ENCODE measurements at places on chromosomes 2 and 18. TPM values are rescaled to one million over a fixed set of nuclear protein-coding genes. Genes with fewer than 3 reads are reported as not detected.
A peak's percentile ranks its signal among the peaks of the same experiment; 100 is the strongest.

GRCh38 chr18:67665266-67665665, 148.7 kb upstream of the DSEL start:
- H3K36me3 ChIP-seq, result no peaks in the 10 kb centered on the region
- H3K27me3 ChIP-seq, result no peaks in the 10 kb centered on the region
- no peak overlapping the region for H3K27ac ChIP-seq
- no peaks in the 10 kb centered on the region for H3K4me1 ChIP-seq

- H3K4me1 ChIP-seq, result peaks cover 6% of the 10 kb centered on the region
- peak overlapping the region; percentile 80 for H3K4me3 ChIP-seq
- no peaks in the 10 kb centered on the region for H3K27me3 ChIP-seq
Measured at GRCh38 chr2:132415915-132416722, 486 bp upstream of the GPR39 start.

DNA sequence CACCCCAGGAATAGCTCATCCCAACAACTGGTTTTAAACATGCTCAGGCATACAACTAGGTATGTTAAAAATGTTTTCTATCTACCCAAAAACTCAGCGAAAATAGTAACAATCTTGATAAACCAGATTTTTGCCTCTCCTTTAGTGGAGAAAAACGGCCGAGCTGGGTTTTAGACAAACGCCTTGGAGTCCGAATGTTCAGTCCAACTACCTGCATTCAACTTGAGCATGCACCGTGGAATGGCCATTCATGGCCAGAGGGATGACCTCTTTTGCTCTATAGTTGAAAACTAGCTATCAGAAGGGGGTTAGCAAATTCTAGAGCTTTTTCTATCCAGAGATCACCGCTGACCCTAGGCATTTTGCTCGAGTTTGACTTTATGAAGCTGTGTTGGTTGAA, 30.8 kb downstream of the PDIA6 start:
- H3K27me3 ChIP-seq, result no peaks in the 10 kb centered on the region
- no peak for DNase-seq
- no peak overlapping the region for H3K27ac ChIP-seq
- H3K4me1 ChIP-seq, result no peaks in the 10 kb centered on the region

DNA sequence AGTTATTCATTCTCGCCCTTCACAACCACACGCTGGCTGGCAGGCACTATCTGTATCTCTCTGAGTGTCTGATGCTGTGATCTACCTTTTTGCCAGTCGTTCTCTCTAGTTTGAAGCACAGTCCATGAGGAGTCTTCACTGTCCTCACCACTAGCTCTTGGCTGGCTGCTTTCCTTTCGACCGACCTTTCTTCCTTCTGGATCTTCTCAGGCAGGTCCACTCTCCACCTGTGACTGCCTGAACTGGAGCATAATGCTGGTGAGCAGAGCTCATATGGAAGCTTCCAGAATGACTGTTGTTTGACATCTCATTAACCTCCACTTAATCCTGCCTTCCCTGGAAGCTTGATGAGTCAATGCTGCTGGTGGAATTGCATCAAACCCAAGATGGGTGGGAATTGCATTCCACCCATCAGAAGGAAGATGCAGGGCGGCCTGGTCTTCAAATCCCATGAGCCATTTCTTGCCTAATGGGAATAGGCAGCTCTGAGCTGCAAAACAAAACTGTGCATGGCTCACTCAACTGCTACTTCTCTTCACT, 283.5 kb upstream of the HDAC4 start:
- H3K4me3 ChIP-seq, result no peak overlapping the region
- no peaks in the 10 kb centered on the region for H3K27me3 ChIP-seq
- H3K36me3 ChIP-seq, result no peaks in the 10 kb centered on the region
- no peaks in the 10 kb centered on the region for H3K4me1 ChIP-seq
- no peak overlapping the region for H3K27ac ChIP-seq
- DNase-seq, result no peak

Gene KIF1A
- 0.92 TPM for total RNA-seq

GRCh38 chr2:165576409-165577154, 107.1 kb downstream of the CSRNP3 start:
- H3K27me3 ChIP-seq, result no peaks in the 10 kb centered on the region
- peaks cover 4% of the 10 kb centered on the region for H3K4me1 ChIP-seq
- no peaks in the 10 kb centered on the region for H3K36me3 ChIP-seq
- H3K4me3 ChIP-seq, result no peak overlapping the region

Gene LIMS3
- total RNA-seq, result 16.3 TPM

Gene RBFA
- total RNA-seq, result 21.7 TPM

GRCh38 chr2:241003830-241004564, 5.6 kb downstream of the SNED1 start:
- no peaks in the 10 kb centered on the region for H3K27me3 ChIP-seq
- H3K36me3 ChIP-seq, result peaks cover 14% of the 10 kb centered on the region
- DNase-seq, result no peak

- no peak overlapping the region for H3K27ac ChIP-seq
- H3K27me3 ChIP-seq, result no peaks in the 10 kb centered on the region
- no peaks in the 10 kb centered on the region for H3K4me1 ChIP-seq
- no peak overlapping the region for H3K4me3 ChIP-seq
- peaks cover 3% of the 10 kb centered on the region for H3K36me3 ChIP-seq
Measured at GRCh38 chr2:19971691-19972090, 18.2 kb downstream of the WDR35 start.

DNA sequence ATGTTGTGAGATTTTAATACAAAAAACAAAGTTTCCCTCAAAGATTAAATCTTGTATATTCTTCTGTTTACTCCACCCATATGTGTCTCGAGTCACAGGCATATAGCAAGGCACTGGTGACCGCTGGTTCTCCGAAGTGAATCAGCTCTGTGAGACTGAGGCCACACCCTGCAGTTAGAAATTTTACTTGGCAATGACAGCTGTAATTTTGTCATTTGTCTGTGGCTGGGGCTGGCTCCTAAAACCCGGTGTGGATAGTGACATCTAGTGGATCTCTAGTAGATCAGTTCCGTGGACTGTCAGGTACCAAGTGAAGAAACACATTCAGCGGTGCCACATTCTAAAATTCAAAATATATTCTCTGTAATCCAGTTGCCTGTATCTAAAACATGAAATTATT, 278.0 kb downstream of the NEDD4L start:
- H3K27me3 ChIP-seq, result no peaks in the 10 kb centered on the region
- H3K4me3 ChIP-seq, result no peak overlapping the region
- peak; percentile 19 for DNase-seq
- no peak overlapping the region for H3K27ac ChIP-seq

DNA sequence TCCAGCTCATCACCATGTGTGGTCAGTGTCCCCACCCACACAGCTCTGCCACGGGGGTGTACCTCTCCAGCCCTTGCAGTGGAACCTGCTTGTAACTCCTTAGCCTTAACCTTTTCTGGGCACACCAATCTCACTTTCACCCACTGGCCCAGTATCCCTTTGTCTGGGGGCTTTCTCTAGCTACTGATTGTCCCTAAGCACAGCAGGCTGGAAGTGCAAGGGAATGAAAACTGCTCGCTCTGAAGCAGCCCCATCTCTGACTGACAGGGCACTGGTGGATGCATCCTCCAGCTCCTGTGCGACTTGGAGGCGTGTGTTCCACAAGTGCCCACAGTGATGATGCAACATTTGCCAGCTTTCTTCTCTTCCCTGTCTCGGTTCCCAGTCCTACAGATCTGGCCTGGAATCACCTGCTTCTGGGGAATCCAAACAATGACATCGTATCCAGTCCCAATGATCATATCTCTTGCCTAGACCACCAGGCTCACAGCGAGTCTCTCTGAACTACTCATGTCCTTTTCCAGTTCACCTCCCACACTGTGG, 33.6 kb downstream of the SCTR start:
- no peak overlapping the region for H3K27ac ChIP-seq
- DNase-seq, result no peak
- H3K4me3 ChIP-seq, result no peak overlapping the region
- H3K4me1 ChIP-seq, result peaks cover 45% of the 10 kb centered on the region
- H3K27me3 ChIP-seq, result no peaks in the 10 kb centered on the region

DNA sequence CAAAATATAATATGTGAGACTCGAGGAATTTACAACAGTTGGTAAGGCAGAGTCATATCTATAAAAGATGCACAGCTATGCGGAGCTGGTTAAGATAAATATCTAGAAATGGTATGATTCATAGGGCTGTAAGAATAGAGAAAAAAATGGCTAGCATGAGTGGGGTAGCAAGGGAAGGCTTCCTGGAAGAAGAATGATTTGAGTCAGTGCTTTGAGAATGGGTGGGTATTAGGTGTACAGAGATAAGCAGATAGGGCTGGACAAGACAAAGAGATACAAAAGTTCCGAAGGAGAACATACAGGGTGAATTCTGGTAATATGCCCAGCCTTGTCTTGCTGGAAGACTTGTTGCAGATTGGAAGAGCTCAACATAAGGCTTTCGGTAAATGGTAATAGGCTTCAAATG, 291.5 kb upstream of the CCDC68 start:
- no peak overlapping the region for H3K4me3 ChIP-seq
- no peak for DNase-seq
- no peak overlapping the region for H3K27ac ChIP-seq

GRCh38 chr2:73938718-73939352, 12.2 kb downstream of the DGUOK start:
- peaks cover 19% of the 10 kb centered on the region for H3K4me1 ChIP-seq
- H3K36me3 ChIP-seq, result peaks cover 2% of the 10 kb centered on the region
- DNase-seq, result no peak

DNA sequence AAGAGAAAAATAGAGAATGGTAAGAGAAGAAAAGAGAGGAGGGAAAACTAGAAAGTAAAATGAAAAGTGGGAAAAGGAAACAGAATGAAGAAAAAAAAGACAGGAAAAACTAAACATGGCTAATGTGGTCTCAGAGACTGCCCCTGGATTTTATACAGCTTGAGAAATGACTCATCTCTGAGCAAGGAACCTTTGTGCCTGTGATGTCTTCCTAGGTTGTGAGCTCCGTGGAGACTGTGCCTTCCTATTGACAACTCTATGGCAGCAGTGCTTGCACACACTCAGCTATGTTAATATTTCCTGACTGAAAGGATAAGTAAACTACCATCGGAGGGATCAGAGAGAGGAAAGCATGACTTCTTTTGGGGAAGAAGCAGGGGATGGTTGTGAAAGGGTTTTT, 203.8 kb downstream of the RDH14 start:
- H3K4me1 ChIP-seq, result no peaks in the 10 kb centered on the region
- no peak for DNase-seq
- H3K4me3 ChIP-seq, result no peak overlapping the region
- H3K36me3 ChIP-seq, result no peaks in the 10 kb centered on the region

- no peak for DNase-seq
- H3K4me3 ChIP-seq, result no peak overlapping the region
- H3K36me3 ChIP-seq, result no peaks in the 10 kb centered on the region
Measured at GRCh38 chr2:143877056-143877455, 642.9 kb downstream of the ZEB2 start.

GRCh38 chr2:190277234-190278112, 42.2 kb downstream of the HIBCH start:
- no peaks in the 10 kb centered on the region for H3K27me3 ChIP-seq
- no peak for DNase-seq
- no peak overlapping the region for H3K4me3 ChIP-seq

- H3K27ac ChIP-seq, result peak overlapping the region; percentile 32
- no peaks in the 10 kb centered on the region for H3K27me3 ChIP-seq
- peaks cover 8% of the 10 kb centered on the region for H3K36me3 ChIP-seq
- H3K4me1 ChIP-seq, result peaks cover 29% of the 10 kb centered on the region
- H3K4me3 ChIP-seq, result peak overlapping the region; percentile 54
Measured at GRCh38 chr2:55917117-55917516, 6.5 kb downstream of the EFEMP1 start.

DNA sequence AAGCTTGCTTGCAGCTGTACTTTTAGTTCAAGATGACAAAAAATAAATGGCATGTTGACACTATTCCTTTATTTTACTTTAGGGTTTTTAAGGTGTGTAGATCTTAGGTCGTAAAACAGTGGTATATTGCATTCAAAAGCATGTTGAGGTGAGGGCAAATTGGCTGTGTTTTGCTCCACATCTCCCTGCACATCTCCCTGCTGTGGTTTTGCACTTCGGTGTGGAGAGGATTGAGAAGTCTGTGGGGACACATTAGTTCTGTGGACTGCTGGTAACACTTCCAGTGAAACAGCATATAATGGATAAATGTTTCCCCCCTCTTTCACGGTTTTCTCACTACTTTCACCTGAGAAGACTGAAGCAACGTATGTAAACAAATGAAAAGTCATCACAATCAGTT, 25.1 kb downstream of the C2orf74 start:
- H3K4me3 ChIP-seq, result no peak overlapping the region
- no peaks in the 10 kb centered on the region for H3K27me3 ChIP-seq

DNA sequence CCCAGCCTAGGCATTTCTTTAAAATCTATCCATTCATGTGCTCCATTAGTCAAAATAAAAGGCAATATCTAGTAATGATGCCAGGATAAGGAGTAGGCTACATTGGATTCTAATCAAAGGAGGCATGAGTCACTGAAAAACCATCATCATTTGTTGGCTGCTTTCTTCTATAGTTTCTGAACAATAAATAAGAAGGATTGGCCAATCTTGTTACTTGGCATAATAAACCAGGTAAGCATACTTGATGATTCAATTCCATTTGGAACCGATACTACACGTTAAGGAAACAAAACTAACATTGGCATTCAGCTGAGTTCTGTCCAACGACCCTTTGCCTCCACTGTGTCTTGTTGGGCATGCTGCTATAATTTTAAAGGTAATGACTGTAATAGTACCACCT, 27.2 kb downstream of the ATP8B1 start:
- H3K27ac ChIP-seq, result peak overlapping the region; percentile 73
- H3K4me1 ChIP-seq, result peaks cover 83% of the 10 kb centered on the region
- no peaks in the 10 kb centered on the region for H3K36me3 ChIP-seq
- no peak overlapping the region for H3K4me3 ChIP-seq
- H3K27me3 ChIP-seq, result no peaks in the 10 kb centered on the region

Gene SPP2
- not detected for total RNA-seq

DNA sequence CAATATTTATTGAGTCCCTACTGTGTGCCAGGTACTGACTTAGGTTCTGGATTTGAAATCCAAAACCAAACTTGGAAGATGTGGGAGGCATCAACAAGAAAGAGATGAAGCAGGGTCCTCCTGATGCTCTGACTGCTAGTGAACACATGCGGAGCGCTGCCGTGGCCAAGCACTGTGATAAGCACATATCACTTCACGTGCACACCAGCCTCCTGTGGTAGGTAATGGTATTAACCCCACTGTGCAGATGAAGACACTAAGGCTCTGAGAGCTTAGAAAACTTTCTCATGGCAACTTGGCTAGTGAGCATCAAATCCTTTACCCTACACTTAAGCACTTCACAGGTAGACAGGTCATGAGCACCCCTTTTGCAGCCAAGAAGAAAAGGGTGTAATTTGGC, 216.1 kb downstream of the HAUS1 start:
- no peak overlapping the region for H3K27ac ChIP-seq
- H3K27me3 ChIP-seq, result no peaks in the 10 kb centered on the region
- H3K4me1 ChIP-seq, result no peaks in the 10 kb centered on the region
- no peak for DNase-seq
- H3K4me3 ChIP-seq, result no peak overlapping the region

Gene MATN3
- total RNA-seq, result 1.3 TPM

Gene NGEF
- total RNA-seq, result 0.81 TPM

GRCh38 chr2:56040189-56040588, 116.6 kb upstream of the EFEMP1 start:
- H3K4me1 ChIP-seq, result no peaks in the 10 kb centered on the region
- H3K36me3 ChIP-seq, result no peaks in the 10 kb centered on the region
- no peak overlapping the region for H3K27ac ChIP-seq
- H3K27me3 ChIP-seq, result no peaks in the 10 kb centered on the region
